ENCODE measurements at places on chromosomes 6 and 20. TPM values are rescaled to one million over a fixed set of nuclear protein-coding genes. Genes with fewer than 3 reads are reported as not detected.

GRCh38 chr20:59948828-59949720 is 8.9 kb downstream of the FAM217B start:
- no peak for DNase-seq

DNA sequence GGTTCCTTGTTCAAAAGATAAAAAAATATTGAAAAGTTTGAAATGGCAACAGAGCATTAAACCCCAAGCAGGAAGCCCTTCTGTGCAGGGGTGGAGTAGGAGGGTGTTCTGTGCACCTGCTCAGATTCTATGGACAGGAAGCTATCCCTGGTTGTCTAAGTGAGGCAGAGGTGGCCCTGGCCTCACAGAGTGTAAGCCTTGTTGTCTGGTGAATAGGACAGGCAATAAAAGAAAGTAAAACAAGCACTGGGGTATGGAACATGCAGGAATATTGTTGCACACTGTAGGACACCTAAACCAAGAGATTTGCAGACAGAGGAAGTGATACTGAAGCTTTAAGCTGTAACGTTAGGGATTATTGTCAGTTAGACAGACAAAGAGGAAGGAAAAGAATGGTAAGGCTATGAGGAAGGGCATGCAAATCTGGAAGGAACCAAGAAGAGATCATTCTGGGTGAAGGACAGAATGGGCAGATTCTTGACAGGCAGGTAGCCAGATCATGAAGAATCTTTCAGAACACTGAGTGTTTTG is 66.8 kb downstream of the TBC1D7 start:
- no peak for DNase-seq

GRCh38 chr6:122202576-122203137 is 196.8 kb upstream of the HSF2 start:
- no peak for DNase-seq

GRCh38 chr20:60491051-60491581 is 532.9 kb downstream of the CDH26 start:
- DNase-seq: no peak

DNA sequence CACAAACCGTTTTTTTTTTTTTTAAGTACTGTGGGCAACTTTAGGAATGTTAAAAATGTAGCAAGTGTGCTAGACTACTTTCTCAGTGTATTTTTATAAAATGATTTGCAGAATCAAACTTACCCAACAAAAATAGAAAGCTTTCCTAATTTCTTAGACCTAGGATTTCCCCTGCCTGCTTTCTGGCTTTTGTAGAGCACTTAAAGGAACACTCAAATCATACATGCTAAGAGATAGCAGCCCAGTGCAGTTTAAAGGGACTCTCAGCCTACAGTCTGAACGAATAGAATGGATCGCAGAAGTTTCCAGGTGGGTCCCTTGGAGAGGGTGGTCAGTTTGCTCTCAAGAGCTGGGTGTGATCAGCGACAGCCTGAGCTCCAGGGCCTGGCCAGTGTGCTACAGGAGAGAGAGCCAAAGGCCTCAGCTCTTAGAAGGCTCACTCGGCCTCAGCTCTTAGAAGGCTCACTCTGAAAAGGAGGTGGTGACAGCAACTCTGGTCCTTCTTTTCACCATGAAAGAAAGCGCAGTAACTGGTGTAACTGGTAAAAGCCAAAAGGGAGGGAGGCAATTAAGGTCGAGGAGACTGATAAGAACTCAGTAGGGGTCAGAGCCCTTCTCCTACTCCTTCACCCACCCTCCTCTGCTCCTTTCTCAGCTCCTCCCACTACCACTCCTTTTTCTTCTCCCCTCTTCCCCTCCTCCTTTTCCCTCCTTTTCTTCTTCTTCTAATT is 142.4 kb downstream of the ZFP64 start:
- no peak for DNase-seq

DNA sequence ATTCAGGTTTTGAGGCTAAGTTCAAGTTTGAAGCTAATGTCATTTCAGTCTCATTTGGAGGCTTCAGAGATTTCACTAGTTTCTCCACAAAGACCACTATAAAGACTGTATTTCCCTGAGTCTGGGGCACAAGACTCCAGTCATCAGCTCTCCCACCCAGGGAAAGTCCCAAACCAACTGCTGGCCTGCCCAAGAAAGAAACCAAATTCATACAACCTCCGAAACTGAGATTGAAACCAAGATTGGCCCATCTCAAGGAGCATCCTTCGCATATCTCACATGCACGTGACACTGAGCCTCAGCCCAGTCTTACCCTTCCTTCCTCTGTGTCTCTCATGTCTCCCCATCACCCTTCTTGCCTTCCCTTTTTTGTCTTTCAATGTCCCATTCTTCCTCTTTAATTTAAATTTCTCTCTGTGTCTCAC is 3.5 kb upstream of the LTA start:
- DNase-seq: no peak

- DNase-seq: no peak
Observed at GRCh38 chr20:63223121-63223825, 7.3 kb upstream of the YTHDF1 start.

DNA sequence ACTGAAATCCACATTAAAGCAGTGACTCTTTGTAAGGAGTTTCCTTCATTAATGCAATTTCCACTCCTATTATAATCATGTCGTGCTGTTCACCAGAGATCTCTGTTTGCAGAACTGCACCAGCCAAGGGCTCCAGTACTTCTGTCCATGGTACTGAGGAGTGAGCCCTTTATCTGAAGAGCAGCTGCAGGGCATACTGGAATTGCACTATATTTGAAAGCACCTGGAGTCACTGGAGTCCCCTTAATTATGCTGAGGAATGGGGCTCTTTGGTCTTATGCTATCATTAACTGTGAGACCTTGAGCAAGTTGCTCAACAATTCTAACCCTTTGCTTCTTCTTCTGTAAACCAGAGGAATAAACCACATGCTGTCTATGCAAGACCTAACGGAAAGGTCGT is 61.7 kb upstream of the NUP153 start:
- DNase-seq: no peak

DNA sequence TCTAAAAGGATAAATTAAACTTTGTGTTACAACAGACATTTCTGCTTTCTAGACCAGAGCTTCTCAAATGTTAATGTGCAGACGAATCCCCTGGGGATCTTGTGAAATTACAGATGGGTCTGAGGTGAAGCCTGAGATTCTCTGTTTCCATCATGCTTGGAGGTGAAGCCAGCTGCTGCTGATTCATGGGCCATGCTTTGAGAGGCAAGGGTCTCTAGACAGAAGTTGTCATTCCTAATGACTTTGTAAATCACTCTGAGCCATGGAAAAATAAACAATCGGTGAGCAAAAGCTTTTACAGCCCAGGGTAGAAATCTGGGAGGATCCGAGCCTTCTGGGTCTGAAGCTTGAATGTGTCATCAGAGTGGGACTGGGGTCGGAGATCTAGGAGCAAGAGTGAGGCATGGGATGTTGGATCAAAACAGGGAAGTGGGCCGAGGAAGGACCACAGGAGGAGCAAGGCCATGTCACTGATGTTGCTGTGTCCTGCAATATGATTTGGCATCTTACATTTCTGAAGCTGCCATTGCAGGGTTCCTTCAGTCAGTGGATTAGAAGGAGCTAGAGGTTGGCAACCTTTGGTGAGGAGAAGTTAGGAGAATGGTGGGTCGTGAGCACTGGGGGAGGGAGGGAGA is 77.3 kb downstream of the TRMT11 start:
- no peak for DNase-seq

GRCh38 chr6:1039191-1039590 is 272.7 kb upstream of the FOXQ1 start:
- no peak for DNase-seq

- DNase-seq: no peak
Observed at GRCh38 chr6:42511803-42512422, 51.9 kb upstream of the UBR2 start.

GGTLC1 gene
- total RNA-seq: not detected

ZC3H12D gene
- 1.6 TPM for total RNA-seq

Data from sciatic nerve (tissue), 2 donors.